ENCODE measurements at places on chromosomes 2 and 18.

DNA sequence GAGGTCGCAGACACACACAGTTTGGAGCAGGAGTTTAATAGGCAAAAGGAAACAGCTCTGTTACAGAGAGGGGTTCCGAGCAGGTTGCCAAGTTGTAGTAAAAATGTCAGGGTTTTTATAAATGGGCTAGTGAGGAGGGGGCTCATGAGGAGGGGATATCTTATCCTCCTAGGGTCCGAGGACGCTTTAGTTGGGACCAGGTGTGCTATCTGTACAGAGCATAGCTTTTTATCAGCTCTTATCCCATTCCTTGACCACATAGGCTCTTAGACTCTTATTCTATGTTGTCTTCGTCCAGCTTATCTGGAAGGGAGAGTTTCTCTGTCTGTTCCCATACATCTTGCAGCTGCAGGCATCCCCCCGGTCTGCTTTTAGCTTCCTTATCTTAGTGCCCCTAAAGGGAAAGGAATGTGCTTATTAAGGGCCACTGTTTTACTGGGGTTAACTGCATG is 44.7 kb downstream of the PDK1 start:
- DNase-seq: no peak

DNA sequence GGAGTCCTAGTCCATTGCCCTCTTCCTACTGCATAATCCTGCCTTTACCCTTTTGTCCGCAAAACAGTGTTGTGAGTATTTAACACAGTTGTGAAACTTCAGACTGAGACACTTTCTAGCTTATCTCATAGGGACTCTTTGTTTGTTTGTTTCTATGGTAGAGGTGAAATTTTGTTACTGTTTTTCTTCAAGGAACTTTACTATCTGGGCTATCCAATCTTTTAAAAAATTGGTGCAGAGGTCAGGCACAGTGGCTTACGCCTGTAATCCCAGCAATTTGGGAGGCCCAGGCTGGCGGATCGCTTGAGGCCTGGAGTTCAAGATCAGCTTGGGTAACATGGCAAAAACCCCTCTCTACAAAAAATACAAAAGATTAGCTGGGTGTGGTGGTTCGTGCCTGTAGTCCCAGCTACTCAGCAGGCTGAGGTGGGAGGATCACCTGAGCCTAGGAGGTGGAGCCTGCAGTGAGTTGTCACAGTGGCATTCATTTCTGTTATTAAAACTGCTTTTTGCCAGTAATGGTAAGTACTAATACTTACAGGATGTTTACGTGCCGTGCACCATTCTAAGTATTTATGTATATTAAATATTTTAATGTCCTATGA is 18.8 kb downstream of the GMCL1 start:
- no peak for DNase-seq

- no peak for DNase-seq
Measured at GRCh38 chr18:60066219-60066975, 166.6 kb downstream of the PMAIP1 start.

GRCh38 chr2:189854187-189854586 is 69.9 kb downstream of the PMS1 start:
- DNase-seq: no peak

- DNase-seq: no peak
Measured at GRCh38 chr2:238380336-238380735, 46.4 kb upstream of the ASB1 start.

GRCh38 chr2:860259-860855 is 90.3 kb upstream of the SNTG2 start:
- DNase-seq: no peak

DNA sequence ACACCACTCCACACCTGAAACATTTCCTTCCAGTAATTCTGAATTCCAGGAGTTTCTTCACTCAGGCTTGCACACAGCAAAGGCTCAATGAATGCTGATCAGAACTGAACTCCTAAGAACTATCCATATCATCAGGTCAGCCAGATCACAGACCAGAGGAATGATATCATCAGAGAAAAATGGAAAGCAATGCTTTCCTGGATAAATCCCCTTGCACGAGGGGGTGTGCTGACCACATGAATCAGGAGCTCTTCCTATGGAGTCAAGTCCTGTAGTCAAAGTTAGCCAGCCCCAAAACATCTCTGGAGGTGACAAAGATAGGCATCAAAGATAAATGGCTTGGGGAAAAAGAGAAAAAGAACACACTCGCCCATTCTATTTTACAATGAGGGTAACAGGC is 83.8 kb upstream of the ACVR2A start:
- DNase-seq: no peak

- no peak for DNase-seq
Measured at GRCh38 chr18:79794846-79795245, 2.9 kb upstream of the KCNG2 start.

GRCh38 chr2:129490641-129491040 is 488.8 kb upstream of the RAB6C start:
- peak; percentile 47 for DNase-seq

- peak; percentile 19 for DNase-seq
Measured at GRCh38 chr2:62149708-62150107, 46.2 kb upstream of the B3GNT2 start.

GRCh38 chr2:204226305-204226880 is 289.8 kb downstream of the ICOS start:
- no peak for DNase-seq

DNA sequence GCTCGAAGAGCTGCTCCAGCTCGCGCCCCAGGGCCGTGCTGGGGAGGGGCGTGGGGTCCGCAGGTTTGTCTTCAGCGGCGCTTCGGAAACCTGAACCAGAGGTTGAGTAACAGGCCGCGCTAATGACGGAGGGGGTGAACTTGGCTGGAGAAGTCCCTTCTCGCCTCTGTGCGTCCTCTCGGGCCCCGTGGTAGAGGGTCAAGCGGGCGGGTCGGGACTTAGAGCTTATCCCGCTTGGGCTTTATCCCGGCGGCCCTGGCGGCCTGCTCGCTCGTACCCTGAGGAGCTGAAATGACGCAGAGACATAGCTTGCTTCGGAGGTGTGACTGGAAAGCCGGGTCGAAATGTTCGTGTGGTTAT is 479 bp downstream of the RNMT start:
- DNase-seq: no peak

DNA sequence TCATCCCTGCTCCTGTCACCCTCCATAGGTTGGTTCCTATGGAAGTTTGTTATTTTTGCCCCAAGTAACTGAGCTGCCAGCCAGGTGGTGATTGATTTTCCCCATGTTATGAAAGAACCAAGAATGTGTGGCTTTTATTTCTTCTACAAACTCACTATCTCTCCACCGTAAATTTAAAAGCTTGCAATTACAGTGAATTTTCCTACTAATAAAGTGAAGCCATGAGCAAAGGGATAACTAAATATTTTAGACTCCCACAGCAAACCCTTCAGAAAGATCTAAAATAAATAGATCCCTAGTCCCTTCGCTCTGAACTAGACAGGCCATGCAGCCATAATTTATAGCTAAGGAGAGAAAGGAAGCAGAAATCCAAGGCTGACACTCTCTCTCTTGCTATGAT is 6.2 kb upstream of the KIAA2012 start:
- no peak for DNase-seq

DNA sequence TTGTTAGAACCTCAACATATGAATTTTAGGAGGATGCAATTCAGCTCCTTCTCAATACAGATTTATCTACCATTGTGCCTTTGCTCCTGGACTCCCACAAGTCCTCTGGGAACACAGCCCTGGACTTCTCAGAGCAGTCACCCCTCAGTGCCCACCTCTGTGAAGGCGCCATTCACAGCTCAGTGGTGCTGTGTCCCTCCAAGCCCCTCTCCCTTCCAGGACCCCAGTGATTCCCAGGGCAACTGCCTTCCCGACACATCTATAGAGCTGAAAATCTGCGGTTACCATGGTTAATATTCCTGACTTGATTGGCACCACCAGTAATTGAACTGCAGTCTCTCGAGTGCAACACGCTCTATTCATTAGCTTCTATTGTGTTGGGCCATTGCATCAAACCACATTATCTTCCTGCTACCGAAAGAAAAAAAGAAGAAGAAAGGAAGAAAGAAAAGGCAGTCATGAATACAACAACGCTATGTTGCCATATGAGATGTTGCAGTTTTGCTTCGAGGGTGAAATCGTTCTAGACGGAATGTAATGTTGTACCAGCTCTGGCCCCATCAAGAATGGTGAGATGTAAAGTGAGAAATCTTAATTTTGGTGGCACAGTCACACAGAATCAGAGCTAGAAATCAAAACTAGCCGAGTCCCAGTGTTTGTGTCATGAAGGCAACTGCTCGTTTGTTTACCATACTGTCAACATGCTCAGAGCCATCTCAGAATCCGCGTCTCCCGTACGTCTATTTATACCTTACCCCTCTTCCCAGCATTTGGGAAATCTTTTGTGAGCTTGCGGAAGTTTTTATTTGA is 524.0 kb upstream of the ID2 start:
- DNase-seq: no peak

GRCh38 chr2:12081481-12082210 is 335.2 kb downstream of the LPIN1 start:
- DNase-seq: no peak

GRCh38 chr2:96665083-96665569 is 22.6 kb downstream of the FER1L5 start:
- DNase-seq: peak; percentile 97

DNA sequence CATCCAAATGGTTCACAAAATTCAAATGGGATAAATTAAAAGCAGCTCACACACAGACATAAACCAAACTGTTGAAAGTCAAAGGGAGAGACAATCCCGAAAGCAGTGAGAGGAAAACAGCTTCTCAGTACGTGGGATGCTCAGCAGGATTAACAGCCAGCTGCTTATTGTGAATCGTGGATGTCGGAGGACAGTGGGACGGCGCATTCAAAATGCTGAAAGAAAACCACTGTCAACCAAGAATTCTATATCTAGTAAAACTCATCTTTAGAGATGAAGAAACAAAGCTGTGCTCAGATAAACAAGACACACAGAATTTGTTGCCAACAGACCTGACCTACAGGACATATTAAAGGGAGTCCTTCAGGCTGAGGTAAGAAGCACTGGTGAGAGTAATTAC is 102.9 kb downstream of the NFATC1 start:
- DNase-seq: no peak

DNA sequence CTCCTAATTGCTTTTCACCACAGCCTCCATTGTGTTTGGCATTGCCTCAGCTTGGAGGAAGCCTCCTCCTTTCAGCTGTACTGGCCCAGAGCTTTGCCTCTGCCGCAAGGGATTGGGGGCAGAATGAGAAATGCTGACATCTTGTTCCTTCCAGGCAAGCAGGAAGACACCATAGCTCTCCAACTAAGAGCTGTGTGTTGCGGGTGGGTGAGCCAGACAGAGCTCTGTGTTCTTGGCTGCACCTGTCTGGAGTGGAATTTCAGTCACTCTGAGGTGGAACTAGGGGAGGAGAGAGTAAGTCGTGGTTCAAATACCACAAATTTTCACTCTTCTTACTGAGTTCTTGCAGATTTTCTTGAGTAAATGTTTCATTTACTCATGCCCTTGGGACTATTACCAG is 36.6 kb upstream of the KCNF1 start:
- DNase-seq: no peak

DNA sequence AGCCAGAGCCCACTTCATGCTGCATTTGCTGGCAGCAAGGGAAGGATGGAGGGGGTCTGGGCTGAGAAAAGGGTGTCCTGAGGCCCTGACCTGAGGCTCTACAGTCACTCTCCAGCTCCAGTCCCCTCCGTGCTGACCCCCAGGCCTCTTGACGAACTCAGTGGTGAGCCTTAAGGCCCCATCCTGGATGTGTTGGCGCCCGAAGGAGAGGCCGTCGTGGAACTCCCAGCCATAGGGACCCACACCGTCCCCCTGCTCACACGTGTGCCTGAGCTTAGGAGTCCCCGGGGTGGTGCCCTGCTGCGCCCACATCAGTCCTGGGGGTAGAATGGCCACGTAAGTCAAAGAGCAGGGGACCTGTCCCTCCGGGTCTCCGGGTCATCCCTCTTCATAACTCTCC is 776 bp downstream of the MOGS start:
- no peak for DNase-seq

GRCh38 chr2:42360493-42360889 is 526 bp downstream of the COX7A2L start:
- DNase-seq: no peak

DNA sequence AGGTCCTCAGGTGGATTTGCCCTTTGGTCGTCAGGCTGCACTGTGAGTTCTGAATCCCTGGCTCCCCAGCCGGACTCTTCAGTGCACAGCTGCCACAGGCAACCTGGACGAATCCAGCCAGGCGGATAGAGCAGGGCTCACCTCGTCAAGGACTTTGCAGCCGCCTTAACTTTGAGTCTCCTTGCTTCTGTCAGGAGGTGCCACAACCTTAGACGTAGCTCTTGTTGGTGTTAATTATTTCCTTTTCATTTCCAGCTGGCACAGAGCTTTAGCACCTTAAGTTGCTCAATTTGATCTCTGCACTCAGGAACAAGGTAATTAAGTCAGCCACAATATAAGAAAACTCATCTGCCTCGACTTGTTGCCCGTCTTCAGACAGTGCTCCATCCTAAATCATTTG is 17.7 kb downstream of the SMIM21 start:
- DNase-seq: no peak

DNA sequence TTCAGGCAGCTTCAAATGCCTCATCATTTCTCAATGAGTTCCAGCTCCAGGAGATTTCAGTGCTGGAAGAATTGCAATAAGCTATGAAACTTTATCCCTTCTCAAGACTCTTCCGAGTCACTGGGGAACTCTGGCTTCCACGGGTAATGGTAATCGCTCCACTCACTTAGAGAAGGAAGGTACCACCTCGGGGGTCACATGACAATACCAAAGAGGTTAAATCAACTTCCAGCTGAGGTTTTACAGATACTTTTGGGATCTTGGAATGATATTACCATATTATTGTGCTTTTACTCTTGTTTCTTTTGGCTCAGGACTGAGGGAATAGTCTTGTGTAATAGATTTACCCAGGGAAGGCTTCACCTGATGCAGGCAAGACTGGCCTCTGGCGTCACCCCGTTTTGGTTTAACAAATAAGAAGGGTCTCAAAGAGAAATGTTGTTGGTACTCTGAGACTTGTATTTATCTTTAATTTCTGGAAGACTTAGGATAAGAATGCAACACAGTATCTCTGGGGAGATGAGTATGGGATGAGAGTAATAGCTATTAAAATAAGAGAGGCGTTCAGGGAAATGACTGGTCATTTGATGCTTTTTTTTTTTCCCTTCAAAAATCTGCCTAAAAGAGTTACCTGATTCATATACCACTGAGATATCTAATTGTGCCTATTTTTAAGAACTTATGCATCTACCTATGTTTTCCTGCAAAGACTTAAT is 316.9 kb upstream of the ZEB2 start:
- DNase-seq: peak; percentile 23

DNA sequence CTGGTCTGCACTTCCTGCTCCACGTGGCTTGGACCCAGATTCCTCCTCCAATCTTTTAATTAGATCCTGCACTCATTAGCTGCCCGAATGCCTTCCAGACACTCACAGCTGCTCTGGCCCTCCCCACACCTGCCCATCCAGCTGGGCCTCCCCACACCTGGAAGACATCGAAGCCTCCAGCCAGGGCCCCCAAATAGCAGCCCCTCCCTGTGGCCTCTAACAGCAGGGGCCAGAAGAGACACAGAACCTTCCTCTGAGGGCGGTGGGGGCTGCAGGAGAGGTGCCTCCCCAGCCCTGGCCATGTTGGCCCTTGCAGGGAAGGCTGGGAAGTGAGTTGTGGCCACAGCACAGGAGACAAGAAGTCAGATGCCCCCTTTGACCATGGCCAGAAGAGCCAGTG is 252.8 kb downstream of the DYSF start:
- no peak for DNase-seq

- DNase-seq: no peak
Measured at GRCh38 chr2:15671409-15671808, 79.7 kb downstream of the DDX1 start.

All from Caki2 (cell line).